ENCODE measurements at places on chromosomes 3 and 15.

GRCh38 chr3:23002151-23002550 lies 201.0 kb upstream of the UBE2E2 start:
- DNase-seq: no peak

- DNase-seq: no peak
These were observed 23.5 kb upstream of the CLN6 start for GRCh38 chr15:68252925-68253534.

- no peak for DNase-seq
These were observed 85.1 kb upstream of the OCA2 start for GRCh38 chr15:28184166-28184565.

- no peak for DNase-seq
These were observed 78.1 kb downstream of the MRPL46 start for GRCh38 chr15:88389120-88389519.

- DNase-seq: no peak
These were observed 11.3 kb upstream of the KNL1 start for GRCh38 chr15:40582726-40583246.

GRCh38 chr3:14450506-14450905 lies 48.1 kb downstream of the SLC6A6 start:
- DNase-seq: no peak

DNA sequence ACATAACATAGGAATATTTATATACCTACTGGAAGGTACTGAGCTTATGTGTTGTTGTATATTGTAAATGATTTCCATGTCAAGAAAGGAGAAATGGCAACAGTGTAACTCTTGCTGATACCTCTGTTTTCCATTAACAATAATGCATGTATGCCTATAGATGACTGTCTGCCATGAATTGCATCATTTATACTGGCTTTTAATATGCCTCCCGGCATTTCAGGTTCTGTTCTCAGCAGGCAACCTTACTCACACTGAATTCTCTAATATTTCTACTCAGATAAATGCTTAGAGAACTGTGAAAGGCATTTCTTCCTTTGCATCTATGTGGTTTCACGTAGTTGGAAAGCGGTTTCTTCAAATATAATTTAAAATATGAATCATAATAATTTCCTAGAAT lies 41.8 kb downstream of the LEKR1 start:
- no peak for DNase-seq

- DNase-seq: no peak
These were observed 1354.7 kb upstream of the EPHA6 start for GRCh38 chr3:95459706-95460105.

DNA sequence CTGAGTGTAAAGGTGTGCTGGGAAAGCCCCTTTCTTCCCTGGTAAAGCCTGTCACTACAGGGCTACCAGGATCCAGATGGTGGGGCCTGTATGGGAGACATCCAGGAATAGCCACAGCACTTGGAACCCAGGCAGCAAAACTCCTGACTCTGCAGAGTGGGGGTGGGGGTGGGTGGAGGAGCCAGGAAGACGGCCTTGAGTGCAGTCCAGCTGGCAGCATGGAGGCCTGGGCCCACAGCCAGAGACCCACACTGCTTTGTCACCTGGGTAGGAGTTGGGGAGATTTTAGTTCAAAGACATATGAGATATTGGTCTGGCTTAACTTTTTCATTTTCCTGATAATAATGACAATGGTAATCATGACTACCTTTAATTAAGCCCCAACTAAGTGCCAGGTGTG lies 116.7 kb upstream of the MRPS22 start:
- no peak for DNase-seq

DNA sequence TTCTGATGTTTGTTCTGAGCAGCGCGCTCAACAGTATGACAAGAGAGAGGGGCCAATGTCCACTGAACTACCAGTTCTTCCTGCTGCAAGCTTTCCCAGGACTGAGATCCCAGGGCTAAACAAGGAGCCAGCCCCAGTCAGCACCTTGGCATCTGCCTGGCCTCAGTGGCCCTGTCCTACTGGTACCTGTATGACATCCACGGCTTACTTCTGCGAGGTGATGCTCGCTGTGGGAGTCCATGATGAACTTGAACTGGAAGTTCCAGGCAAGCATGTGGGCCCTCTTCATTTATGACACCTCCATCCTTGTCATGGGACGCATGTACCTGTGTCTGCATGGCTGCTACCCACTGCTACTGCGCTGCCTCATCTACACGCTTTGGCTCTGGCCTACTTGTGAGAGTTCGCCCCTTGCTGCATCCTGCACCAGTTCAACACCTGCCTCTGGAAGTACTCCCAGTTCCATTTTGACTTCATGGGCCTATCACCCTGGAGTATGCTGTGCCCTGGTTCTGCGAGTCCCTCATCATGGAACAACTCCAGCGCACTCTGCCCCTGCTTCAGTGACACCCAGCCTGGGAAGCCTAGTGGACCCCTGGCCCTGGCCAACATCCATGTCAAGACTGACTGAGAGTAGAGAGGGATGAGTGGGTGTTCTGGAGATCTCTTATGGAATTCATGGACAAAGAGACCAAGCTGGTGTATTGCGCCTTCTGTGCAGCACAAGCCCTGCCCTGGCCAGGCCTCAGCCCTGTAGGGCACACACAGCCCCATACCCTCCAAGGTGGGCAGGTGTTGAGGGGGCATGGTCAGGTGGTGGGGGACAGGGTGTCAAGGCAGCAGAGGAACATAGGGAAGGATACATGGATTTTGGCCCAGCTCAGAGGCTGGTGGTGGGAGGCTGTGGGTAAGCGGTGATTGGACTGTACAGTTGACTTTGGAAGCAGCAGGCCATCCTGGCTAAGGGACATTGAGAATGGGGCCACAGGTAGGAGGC lies 246.8 kb downstream of the NLGN1 start:
- no peak for DNase-seq

GRCh38 chr15:80494756-80495155 lies 90.6 kb downstream of the ARNT2 start:
- no peak for DNase-seq

DNA sequence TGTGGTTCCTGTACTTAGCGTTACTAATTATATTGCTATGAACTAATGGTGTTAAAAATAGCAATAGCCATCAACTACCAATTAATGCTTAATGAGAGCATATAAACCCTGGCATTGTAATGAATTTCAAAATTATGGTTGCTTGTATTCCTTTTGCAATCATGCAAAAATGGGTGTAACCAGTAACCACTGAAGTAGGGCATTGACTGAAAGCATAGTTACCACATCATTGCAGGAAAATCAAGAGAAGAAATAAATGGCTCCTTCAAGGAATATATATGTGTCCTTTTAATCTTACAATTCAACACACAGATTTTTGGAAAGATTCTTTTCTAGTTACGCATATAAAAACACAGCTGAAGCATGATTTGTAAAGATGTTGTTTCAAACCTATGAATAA lies 328.3 kb upstream of the AGTR1 start:
- DNase-seq: no peak

- no peak for DNase-seq
These were observed 24.8 kb downstream of the AADAC start for GRCh38 chr3:151838574-151839312.

DNA sequence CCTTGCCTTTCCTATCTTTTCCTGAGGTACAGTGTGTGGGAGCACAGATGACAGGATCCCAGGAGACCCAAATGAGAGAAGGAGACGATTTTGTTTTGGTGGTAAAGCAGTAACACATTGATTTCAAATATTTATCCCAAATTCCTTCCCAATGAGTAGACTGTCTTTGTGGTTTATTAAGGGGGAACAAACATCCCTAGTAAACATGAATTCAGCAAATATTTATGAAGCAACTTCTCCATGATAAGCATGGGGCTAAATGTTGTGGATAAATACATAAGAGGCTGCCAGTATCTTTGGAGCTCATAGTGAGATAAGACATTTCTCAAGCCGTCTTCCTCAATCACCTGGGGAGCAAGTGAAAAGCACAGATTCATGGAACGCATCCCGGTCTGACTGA lies 460.8 kb upstream of the CFAP20DC start:
- DNase-seq: no peak

DNA sequence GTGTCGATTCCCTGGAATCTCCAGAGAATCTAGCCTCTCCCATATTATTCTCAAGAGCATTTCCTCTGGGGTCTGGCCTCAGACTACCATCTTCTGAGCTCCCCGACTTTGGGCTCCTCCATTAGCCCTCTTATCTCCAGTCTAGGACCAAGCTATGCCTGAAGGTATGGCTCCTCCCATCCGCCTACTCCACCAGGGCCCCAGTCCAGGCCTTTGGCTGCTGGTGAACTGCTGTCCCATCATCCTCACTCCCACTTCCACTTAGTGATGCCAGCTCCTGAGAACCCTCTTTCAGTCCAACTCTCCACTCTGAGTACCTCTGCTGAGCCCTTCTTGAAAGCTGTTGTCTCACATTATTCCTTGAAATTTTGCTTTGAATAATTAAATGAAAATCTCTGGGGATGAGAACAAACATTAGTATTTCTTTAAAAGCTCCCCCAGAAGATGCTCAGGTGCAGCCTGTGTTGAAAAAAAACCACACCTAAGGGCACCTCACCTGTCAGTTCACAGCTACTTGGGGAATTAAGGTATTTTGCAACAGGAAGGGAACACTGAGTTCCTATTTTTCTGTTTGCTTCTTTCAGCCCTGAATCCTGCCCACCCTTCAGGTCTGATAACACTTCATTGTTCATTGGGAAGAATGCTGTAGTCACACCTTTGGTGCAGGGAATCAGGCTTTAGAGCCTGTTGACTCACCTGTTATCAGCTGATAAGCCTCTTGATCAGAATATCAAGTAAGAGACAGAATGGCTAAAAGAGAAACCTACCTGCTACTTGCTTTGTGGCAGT lies 9.5 kb downstream of the CLDN18 start:
- no peak for DNase-seq

DNA sequence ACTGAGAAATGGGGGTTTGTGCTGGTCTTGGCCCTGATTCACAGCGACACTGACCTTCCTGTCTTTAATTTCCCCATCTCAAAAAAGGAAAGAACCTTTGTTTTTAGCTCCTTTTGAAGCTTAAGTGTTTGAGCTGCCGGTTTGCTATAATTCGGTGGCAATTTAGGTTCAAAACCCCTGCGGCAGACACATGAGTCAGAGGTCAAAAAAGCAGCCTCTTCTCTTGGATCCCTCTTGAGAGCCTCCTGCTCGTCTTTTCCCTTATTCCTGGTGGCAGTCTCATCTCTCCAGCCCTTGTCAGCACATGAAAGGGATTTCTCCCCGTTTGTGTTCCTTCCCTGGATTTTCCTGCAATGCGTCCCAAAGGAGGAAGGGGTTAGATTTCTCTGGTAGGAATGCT lies 64.5 kb downstream of the GRIP2 start:
- DNase-seq: no peak
